Peyer's patch (tissue), 4 donors: ENCODE measurements at places on chromosomes 7 and 10.

- H3K27me3 ChIP-seq, result no peaks in the 10 kb centered on the region
- H3K27ac ChIP-seq, result no peak overlapping the region
- no peak for DNase-seq
- peaks cover 10% of the 10 kb centered on the region for H3K36me3 ChIP-seq
These were observed 35.8 kb downstream of the DNAJC9 start for GRCh38 chr10:73211106-73211811.

DNA sequence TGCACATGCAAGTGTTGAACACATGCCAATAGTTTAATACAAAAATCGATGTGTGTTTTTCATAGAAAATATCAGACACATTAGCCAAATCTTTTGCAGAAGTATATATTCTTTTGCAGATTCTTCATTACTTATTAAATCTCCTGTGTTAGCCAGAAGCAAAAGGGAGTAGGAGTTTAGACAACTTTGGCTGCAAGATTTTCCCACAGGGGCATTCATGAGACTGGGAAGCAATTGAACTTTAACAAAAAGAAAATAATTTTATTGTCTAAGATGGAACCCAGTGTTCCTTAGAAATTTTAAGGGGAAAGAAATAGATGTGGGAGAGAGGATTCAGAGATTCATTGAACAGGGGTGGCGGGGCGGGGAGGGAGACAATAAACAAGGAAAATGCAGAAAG lies 1336.0 kb downstream of the GATA3 start:
- no peak overlapping the region for H3K27ac ChIP-seq
- H3K36me3 ChIP-seq, result no peaks in the 10 kb centered on the region
- no peak overlapping the region for H3K4me3 ChIP-seq
- no peaks in the 10 kb centered on the region for H3K4me1 ChIP-seq
- H3K27me3 ChIP-seq, result no peaks in the 10 kb centered on the region

GRCh38 chr10:27450225-27450624 lies 53.9 kb upstream of the RAB18 start:
- no peak for DNase-seq
- no peaks in the 10 kb centered on the region for H3K27me3 ChIP-seq
- H3K27ac ChIP-seq, result no peak overlapping the region
- H3K4me3 ChIP-seq, result no peak overlapping the region
- no peaks in the 10 kb centered on the region for H3K36me3 ChIP-seq

DNA sequence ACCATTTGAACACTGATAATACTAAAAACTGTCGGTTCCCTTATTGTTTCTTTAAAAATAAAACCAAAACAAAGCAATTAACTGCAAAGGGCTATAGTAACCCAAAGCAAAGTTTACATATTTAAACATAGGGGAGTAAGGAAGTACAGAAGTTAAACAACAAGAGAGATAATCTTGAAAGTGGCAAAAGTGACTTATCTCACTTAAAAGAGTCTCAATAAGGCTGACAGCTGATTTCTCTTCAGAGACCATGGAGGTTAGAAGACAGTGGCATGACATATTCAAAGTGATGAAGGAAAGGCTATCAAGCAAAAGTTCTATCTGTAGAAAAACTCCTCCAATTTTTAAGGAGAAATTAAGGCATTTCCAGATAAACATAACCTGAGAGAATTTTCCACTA lies 233.5 kb upstream of the HDAC9 start:
- no peaks in the 10 kb centered on the region for H3K36me3 ChIP-seq
- no peak for DNase-seq
- no peaks in the 10 kb centered on the region for H3K27me3 ChIP-seq

DNA sequence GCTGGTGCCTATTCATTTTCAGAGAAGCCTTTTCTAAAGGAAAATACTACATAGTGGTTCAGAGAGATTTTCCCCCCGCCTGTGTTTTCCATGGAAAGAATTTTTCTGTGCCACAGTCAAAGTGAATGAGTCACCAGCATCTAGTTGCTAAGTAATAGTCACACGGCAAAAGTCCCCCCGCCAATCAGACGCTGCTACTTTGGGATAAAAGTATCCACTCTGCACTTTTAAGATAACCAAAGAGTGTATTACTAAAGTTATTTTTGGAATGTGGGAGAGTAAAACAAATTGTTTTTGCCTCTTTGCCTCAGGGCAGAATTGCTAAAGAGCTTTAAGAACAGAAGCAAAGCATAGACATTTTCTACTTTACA lies 23.5 kb downstream of the ABLIM1 start:
- DNase-seq, result no peak
- H3K4me1 ChIP-seq, result peaks cover 7% of the 10 kb centered on the region
- H3K36me3 ChIP-seq, result no peaks in the 10 kb centered on the region
- H3K4me3 ChIP-seq, result no peak overlapping the region

DNA sequence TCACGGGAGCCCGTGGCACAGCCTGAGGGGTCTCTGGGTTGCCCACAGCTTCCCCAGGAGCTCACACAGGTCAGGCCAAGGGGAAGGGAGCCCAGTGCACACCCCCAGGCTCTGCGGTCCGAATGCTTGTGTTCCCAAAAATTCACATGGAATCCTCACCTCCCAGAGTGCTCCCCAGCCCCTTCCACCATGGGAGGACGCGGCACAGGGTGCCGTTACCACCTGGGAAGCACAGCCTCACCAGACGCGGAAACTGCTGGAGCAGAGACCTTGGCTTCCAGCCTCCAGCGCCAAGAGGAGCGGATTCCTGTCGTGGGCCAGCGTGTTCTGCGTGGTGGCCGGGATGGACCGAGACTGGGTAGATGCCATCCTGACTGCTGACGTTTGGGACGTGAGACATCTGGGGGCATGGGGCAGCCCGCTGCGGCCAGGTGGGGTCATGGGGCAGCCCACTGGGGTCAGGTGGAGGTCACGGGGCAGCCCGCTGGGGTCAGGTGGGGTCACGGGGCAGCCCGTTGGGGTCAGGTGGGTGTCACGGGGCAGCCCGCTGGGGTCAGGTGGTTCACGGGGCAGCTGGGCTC lies 149.4 kb downstream of the WDR37 start:
- H3K27me3 ChIP-seq, result no peaks in the 10 kb centered on the region
- peak; percentile 26 for DNase-seq
- no peaks in the 10 kb centered on the region for H3K36me3 ChIP-seq
- no peak overlapping the region for H3K27ac ChIP-seq
- no peak overlapping the region for H3K4me3 ChIP-seq

GRCh38 chr7:55723621-55723941 lies 139.0 kb downstream of the SEPTIN14 start:
- H3K4me1 ChIP-seq, result no peaks in the 10 kb centered on the region
- H3K4me3 ChIP-seq, result no peak overlapping the region
- H3K36me3 ChIP-seq, result no peaks in the 10 kb centered on the region
- H3K27me3 ChIP-seq, result no peaks in the 10 kb centered on the region
- H3K27ac ChIP-seq, result no peak overlapping the region

- no peaks in the 10 kb centered on the region for H3K27me3 ChIP-seq
- no peaks in the 10 kb centered on the region for H3K4me1 ChIP-seq
- no peaks in the 10 kb centered on the region for H3K36me3 ChIP-seq
- DNase-seq, result no peak
- H3K27ac ChIP-seq, result no peak overlapping the region
These were observed 80.3 kb upstream of the RHOBTB1 start for GRCh38 chr10:61024151-61024855.

GRCh38 chr7:148962823-148963582 lies 65.3 kb downstream of the PDIA4 start:
- peak overlapping the region; percentile 35 for H3K4me3 ChIP-seq
- H3K27ac ChIP-seq, result peak overlapping the region; percentile 65
- H3K4me1 ChIP-seq, result peaks cover 16% of the 10 kb centered on the region
- DNase-seq, result peak; percentile 59
- H3K27me3 ChIP-seq, result no peaks in the 10 kb centered on the region
- no peaks in the 10 kb centered on the region for H3K36me3 ChIP-seq

DNA sequence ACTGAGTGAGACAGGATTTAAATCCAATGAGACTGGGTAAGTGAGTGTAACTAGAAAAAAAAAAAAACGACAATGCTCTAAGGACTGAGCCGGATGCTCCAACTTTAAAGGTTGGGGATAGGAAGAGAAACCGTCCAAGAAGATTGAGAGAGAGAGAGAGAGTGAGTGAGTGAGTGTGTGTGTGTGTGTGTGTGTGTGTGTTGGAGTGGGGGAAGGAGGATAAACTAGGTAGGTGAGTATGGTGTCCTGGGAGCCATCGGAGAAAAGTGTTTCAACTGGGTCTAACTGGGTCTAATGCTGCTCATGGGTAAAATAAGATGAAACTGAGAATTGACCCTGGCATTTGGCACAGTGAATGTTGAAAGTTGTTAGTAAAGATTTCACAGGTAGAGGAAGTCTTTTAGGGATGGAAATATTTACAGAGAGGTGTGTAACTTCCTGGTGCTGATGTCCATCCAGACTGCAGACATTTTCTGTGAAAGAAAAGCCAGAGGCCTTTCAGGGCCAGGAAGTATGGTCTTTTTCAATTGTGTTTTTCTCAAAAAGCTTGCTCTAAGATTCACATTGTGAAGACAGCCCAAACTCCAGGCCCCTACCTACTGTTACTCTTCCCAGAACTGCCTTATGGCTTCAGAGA lies 14.2 kb downstream of the ENTPD1 start:
- H3K36me3 ChIP-seq, result no peaks in the 10 kb centered on the region
- no peaks in the 10 kb centered on the region for H3K27me3 ChIP-seq
- DNase-seq, result no peak
- H3K4me1 ChIP-seq, result no peaks in the 10 kb centered on the region

- no peak for DNase-seq
- H3K4me1 ChIP-seq, result no peaks in the 10 kb centered on the region
- H3K27ac ChIP-seq, result no peak overlapping the region
- H3K27me3 ChIP-seq, result no peaks in the 10 kb centered on the region
- H3K36me3 ChIP-seq, result no peaks in the 10 kb centered on the region
- H3K4me3 ChIP-seq, result no peak overlapping the region
These were observed 10.6 kb downstream of the CABCOCO1 start for GRCh38 chr10:61673360-61673759.

- no peaks in the 10 kb centered on the region for H3K27me3 ChIP-seq
- H3K27ac ChIP-seq, result peak overlapping the region; percentile 79
- DNase-seq, result no peak
- H3K36me3 ChIP-seq, result no peaks in the 10 kb centered on the region
- H3K4me1 ChIP-seq, result peaks cover 11% of the 10 kb centered on the region
These were observed 33.3 kb downstream of the UNC5B start for GRCh38 chr10:71245420-71246325.

DNA sequence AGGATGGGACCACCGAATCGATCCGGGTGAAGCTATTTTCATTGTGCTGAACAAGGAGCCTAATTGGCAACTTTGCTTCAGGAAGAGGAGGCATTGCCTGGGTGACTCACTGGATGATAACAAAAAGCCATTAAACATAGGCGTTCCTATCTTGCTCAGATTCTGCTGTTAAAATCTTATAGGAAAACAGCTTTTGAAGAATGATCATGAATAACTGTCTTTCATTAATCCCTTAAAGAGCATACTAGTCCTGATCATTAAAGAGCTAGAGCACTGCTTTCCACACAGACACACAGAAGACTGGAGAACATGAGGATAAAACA lies 174.2 kb upstream of the IMMP2L start:
- no peaks in the 10 kb centered on the region for H3K36me3 ChIP-seq
- no peak overlapping the region for H3K27ac ChIP-seq
- no peaks in the 10 kb centered on the region for H3K27me3 ChIP-seq
- no peak for DNase-seq
- H3K4me1 ChIP-seq, result no peaks in the 10 kb centered on the region

DNA sequence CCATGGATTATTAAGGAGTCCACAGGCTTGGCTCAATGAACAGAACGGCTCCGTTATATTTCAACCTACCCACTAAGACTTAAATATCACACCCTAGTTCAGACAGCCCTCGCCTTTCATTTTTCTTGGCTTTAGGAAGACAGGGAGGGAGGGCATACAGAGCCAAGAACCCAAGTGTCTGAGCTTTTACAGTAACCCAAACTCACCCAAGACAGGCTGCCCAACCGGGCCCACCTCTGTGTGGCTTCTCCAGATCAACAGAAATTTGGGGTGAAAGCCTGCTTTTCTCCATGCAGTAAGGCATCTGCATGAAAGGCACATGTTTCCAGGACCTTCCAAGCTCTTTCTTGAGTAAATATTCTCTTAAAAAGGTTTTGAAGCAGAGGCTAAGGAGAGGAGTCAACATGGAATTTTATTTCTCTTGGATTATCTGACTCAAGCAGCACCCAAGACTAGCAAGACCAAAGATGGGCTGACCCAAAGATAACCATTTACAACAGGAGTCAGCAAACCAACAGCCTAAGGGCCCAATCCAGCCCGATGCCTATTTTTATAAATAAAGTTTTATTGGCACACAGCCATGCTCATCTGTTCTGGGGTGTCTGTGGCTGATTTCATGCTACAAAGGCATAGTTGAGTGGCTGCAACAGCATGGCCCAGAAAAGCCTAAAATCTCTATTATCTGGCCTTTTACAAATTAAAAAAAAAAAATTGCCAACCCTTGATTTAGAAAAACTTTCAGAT lies 90.1 kb downstream of the KCNMA1 start:
- no peaks in the 10 kb centered on the region for H3K36me3 ChIP-seq
- no peak overlapping the region for H3K4me3 ChIP-seq
- DNase-seq, result no peak
- H3K27ac ChIP-seq, result no peak overlapping the region
- no peaks in the 10 kb centered on the region for H3K4me1 ChIP-seq

DNA sequence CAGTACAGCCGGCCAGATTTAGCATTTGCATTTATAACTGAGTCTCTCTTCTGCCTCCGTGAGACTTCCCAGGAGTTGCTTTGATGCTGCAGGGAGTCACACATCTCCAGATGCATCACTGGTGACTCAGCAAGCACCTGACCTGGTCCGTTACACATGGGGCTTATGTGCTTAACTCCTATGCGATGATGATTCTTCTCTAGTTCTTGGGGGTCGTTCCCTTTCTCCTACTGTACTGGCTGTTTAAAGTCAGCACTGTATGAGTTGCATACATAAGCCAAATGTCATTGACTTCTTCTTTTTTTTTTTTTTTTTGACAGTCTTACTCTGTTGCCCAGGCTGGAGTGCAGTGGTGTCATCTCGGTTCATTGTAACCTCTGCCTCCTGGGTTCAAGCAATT lies 13.0 kb upstream of the AKR1E2 start:
- no peaks in the 10 kb centered on the region for H3K27me3 ChIP-seq
- no peak overlapping the region for H3K4me3 ChIP-seq
- no peaks in the 10 kb centered on the region for H3K4me1 ChIP-seq
- no peaks in the 10 kb centered on the region for H3K36me3 ChIP-seq

DNA sequence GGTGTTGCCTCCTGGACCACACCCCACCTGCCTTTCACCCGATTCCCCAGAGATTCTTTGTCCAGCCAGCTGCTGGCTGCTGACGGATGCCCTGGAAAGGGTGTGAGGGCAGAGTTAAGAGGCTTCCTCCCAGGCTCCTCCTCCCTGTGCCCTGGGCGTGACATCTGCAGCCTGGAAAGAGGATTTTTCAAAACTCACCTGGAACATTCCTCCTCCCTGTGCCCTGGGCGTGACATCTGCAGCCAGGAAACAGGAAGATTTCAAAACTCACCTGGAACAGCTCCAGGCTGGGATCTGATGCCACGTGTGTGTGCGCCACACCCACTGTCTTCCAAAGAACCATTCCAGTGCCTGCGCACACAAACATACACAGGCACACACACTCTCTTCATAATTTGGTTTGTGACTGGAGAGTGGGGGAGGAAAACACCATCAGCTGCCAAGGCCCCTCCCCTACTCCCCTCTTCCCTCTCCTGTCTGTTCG lies 5.2 kb downstream of the MARVELD1 start:
- H3K4me1 ChIP-seq, result peaks cover 37% of the 10 kb centered on the region
- DNase-seq, result peak; percentile 88
- H3K36me3 ChIP-seq, result no peaks in the 10 kb centered on the region
- H3K4me3 ChIP-seq, result no peak overlapping the region
